Mesothelial cell of epicardium (in vitro differentiated cells): ENCODE measurements at places on chromosomes 16 and 17.

GRCh38 chr16:60945225-60945624, 1091.0 kb downstream of the CDH8 start:
- DNase-seq, result peak; percentile 54

GRCh38 chr16:1297018-1297696, 12.3 kb upstream of the UBE2I start:
- DNase-seq, result no peak

- no peak for DNase-seq
Measured at GRCh38 chr17:51666971-51667705, 406.8 kb downstream of the UTP18 start.

GRCh38 chr17:67272312-67273047, 27.5 kb upstream of the HELZ start:
- DNase-seq, result no peak

- DNase-seq, result no peak
Measured at GRCh38 chr17:80869481-80870145, 122.0 kb upstream of the CHMP6 start.

DNA sequence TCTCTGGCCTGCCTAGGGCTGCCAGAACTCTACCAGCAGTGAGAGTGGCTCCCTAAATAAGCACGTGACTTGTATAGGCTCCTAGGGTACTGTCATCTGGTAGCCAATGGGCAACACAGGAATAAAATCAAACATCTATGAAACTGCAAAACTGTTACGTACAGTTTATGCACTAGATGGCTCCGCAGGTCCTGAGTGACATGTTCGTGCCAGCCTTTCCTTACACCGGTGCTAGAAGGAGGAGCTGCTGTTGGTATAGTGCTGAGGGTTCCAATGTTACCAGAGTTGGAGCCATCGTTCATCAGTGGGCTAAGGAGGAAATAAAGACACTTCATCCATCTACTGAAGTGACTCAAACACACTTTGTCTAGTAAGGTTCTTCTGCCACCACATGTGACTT, 63.2 kb upstream of the TRAP1 start:
- no peak for DNase-seq

DNA sequence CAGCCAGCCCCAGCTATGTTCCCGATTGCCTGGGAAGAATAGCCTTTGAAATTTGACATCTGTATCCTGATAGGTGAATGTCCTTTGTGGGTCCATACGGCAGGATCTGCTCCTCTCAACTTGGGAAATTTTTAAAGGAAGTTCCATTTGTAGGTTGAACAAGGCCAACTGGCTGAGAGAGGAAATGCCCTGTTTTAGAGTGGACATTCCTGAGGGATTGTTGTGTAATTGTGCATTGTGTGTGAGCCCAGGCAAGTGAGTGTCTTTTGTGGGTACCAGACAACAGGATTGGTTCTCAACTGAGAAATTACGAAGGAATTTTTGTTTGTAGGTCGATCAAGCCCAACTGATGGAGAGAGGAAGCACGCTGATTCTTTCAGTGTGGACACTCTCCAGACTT, 2.6 kb upstream of the CPHXL2 start:
- DNase-seq, result no peak

DNA sequence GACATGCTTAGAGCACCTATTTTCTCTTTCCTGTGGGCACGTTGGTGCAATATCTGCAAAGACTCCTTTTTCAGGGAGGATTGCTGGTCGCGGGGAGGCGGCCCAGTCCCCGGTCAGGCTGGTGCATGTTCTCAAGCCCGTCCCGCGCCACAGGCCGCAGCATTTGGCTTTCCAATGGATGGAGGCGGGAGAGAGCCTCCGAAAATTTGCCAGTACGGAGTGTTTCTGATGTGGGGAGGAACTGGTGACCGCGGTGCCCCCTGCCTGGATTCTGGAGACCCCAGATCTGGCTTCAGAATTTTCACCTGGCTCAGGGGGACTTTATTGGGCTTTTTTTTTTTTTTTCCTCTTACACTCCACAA, 2.3 kb downstream of the CMIP start:
- DNase-seq, result no peak

DNA sequence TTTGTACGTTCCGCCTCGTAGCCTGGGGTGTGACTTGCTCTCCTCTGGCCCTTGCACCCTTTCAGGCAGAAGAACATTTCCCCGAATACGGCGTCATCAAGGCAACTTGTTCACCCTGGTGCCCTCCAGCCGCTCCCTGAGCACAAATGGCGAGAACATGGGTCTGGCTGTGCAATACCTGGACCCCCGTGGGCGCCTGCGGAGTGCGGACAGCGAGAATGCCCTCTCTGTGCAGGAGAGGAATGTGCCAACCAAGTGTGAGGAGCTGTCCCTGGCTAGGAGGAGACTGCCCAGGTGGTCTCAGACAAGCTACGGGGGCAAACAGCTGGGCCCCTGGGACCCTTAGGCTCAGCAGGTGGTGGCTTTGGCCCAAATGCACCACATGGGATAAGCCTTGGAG, 10.4 kb downstream of the LIMD2 start:
- no peak for DNase-seq

- no peak for DNase-seq
Measured at GRCh38 chr16:50326835-50327465, 41.8 kb downstream of the BRD7 start.

- DNase-seq, result peak; percentile 67
Measured at GRCh38 chr17:62819511-62820221, 11.6 kb upstream of the MARCHF10 start.

DNA sequence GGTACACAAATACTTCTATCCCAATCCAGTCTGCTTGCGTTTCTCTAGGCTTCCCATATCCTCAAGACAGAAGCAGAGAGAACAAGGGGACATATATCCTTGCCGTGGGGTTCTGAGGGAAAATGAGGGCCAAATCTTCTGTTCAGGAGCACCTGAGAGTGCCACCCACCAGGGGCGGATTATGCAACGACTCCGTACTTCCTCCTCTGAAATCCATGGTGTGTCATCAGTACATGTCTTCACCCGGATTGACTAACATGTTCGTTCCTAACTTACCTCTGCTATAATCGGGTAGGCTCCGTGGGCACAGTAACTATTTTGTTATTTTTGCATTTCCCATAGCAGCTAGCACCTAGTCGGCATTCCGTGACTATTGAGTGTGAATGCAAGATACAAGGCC, 7.8 kb upstream of the ZNF200 start:
- no peak for DNase-seq

DNA sequence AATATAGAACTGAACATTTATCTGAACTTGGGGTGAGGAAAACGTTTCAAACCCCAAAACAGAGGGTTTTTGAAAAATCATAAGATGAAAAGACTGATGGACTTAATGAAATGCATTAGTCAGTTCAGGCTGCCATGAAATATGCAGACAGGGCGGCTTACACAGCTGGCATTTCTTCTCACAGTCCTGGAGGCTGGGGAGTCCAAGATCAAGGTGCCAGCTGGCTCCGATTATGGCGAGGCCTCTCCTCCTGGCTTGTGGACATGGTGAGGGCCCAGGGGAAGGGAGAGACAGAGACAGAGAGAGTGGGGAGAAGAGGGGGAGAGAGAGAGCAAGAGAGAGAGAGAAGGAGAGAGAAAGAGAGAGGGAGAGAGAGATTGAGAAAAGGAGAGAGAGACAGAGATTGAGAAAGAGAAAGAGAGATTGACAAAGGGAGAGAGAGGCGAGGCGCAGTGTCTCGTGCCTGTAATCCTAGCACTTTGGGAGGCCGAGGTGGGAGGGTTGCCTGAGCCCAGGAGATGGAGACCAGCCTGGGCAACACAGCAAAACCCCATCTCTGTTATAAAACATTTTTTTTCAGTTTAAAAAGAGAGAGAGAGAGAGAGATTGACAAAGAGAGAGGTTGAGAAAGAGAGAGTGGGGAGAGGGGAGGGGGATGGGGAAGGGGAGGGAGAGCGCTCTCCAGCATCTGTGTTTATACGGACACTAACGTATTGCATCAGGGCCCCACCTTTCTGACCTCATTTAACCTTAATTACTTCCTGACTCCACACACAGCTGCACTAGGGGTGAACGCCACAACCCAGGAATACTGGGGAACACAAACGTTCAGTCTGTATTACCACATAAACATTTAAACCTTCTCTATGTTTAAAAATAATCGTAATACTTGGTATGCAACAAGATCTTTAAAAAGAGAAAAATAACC, 24.6 kb upstream of the RPH3AL start:
- no peak for DNase-seq

DNA sequence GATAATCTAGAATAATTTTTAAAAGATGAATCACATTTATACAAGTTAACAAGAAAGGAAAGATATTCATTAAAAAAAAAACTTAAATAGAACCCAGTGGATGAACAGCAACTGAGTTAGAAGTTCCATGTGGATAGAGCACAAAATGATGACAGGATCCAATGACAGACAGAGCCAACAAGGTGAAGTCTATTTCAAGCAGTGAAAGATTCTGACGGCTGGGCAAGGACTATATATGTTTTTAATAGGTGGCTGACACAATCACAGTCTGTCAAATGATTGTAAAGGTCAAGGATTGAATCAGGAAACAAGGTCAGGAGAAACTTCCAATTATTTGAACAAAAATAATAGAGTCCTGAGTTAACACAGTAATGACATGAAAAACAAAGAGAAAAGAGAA, 1460.0 kb upstream of the CDH8 start:
- DNase-seq, result no peak

DNA sequence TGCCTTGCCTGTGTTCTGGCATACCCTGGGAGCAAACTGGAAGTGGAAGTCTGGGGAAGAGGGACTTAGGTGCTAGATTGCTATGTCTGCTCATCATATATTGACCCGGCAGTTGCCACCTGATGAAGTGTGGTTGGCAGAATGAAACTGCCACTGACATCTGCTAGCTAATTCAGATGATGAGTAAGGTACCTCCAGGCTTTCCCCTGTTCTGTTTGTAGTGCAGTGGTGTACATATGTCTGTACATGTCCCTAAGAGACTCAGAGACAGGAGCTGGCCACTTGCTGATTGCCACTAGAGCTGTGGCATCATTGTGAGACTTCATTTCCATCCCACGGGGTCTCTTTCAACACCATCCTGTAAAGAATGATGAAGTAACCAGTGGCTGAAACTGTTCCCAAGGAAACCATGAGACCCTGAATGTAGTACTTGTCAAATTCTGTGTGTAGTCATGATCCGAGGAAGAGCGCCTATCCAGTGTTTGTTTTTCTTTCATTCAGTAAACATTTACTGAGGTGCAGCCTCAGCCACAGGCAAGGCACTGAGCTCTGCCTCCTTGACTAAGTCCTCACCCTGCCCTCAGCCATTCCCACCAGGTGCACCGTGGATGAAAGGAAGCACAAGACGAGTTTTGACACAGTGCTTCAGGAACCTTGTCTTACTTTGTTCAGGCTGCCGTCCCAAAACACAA, 13.2 kb downstream of the CLUAP1 start:
- DNase-seq, result no peak

DNA sequence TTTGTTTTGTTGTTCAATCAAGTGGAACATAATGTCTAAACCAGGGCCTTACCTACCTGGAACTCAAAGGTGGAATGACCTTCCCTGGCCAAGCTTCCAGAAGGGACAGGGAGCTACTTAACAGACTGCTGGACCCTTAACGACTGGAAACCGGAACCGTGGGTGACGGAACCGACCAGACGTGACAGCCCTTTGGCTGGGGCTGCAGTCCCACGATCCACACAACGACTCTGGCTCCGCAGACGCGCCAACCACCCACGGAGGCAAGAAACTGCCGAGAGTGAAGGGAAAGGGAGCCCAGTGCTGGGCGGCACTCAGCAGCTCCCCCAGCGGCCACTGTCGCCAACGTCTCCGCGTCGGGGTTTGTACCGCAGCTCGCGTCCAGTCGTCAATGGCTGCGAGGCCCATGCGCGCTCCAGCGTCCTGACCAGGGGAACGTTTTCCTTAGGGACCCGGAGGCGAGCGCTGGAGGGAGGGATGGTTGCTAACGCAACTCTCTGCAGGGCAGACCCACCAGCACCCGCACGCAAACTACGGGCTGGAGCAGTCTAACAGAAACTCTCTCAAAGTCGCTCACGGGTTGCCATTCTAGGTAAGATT, 5.5 kb upstream of the KIF22 start:
- peak; percentile 41 for DNase-seq

DNA sequence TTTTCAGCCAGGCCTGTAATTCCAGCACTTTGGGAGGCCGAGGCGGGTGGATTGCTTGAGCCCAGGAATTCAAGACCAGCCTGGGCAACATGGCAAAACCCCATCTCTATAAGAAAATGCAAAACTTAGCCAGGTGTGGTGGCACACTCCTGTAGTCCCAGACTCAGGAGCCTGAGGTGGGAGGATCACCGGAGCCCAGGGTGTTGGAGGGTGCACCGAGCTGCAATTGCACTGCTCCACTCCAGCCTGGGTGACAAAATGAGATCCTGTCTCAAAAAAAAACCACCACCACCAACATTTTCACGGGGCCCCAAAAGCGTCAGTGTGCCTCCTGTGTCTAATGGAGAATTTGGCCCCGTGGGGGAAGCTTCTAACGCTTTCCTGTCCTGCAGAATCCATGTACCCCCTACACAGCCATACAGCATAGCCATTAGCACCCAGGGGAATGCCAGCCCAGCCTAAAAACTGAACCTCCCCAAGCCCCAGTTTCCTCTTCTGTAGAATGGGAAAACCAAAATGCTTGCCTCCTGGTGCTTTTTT, 22.2 kb upstream of the MAP3K14 start:
- DNase-seq, result no peak
